ENCODE measurements at places on chromosomes 3 and 15. TPM values are rescaled to one million over a fixed set of nuclear protein-coding genes. Genes with fewer than 3 reads are reported as not detected.

SLC35G2 gene
- total RNA-seq, result 3.4 TPM

ZNF80 gene
- 0.17 TPM for total RNA-seq

SOX14 gene
- not detected for total RNA-seq

BLM gene
- total RNA-seq, result 1.2 TPM

TTLL3 gene
- 62.8 TPM for total RNA-seq

STOML1 gene
- 20.3 TPM for total RNA-seq

CTXN2 gene
- total RNA-seq, result 0.06 TPM

PLA2G4B gene
- 20.7 TPM for total RNA-seq

EPHA3 gene
- 15.3 TPM for total RNA-seq

APBA2 gene
- total RNA-seq, result 3.4 TPM

TMEM266 gene
- 0.26 TPM for total RNA-seq

Data from mucosa of gallbladder (tissue), 1 donor.